Activated naive CD4-positive, alpha-beta T cell treated with anti-CD3 and anti-CD28 coated beads for 36 hours (primary cell): ENCODE measurements at places on chromosomes 3 and 15. TPM values are rescaled to one million over a fixed set of nuclear protein-coding genes. Genes with fewer than 3 reads are reported as not detected.

DNA sequence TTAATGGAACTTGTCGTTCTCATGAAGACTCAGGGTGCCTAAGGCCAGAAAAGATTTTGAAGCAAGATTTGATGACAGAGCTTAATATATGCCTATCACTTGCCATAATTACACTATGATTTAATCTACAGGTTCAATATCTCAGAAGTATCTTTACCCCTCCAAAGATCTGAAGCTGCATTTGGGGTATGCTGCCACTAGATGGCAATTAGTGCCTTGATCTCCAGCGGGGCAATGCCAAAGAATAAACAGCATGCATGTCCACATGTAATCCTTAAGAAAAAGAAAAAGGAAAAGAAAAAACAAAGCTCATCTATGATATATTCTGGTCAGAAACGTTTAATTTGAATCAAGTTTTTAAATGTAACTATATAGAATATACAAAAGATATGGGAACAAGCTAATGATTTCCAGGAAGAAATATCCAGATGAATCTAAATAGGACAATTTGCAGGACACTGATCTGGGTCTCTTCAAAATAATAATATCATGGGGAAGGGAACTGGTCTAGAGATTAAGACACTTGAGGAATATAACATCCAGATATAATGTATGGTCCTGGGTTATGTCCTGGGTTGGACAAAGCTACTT lies 55.0 kb upstream of the SOX14 start:
- peak; percentile 6 for DNase-seq

DNA sequence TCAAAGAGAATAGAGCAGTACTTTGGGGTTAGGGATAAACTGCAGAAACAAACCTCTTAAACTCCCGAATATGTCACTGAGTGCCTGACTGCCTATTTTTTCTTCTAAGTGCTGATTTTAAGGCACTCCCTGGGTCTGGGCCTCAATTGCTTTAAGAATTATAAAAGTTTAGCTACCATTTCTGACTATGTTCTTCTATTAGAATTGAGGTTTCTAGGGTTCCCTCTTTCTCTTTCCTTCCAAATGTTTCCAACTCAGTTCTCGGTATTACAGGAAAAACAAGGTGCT lies 28.9 kb downstream of the PLS1 start:
- no peak for DNase-seq

- no peak for DNase-seq
These were observed 7.1 kb downstream of the MYEF2 start for GRCh38 chr15:48170981-48171380.

DNA sequence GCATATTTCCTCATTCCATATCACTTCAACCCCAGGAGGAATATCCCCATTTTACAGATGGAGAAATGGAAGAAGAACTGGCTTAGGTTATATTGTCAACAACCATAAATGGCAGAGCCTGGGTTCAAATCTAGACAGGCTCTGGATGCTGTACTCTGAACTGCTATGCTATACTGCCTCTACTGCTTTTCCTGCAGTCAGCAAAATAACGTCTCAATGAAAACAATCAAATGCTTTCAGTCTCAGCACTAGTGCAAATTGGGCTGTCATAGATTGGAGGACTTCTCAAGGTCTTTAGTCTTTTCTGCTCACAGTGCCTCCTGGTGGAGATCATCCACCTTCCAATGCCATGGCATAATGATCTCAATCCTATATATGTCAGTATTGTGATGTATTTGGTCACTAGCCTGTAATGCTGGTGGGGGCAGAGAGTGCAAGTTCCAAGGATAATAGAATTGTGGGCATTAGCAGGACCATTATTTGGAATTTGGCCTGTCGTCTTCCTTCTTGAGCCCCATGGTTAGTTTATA lies 285.0 kb downstream of the CLSTN2 start:
- DNase-seq, result no peak

Gene PIGZ
- total RNA-seq, result 0.26 TPM
